ENCODE measurements at places on chromosomes 16 and 17.

DNA sequence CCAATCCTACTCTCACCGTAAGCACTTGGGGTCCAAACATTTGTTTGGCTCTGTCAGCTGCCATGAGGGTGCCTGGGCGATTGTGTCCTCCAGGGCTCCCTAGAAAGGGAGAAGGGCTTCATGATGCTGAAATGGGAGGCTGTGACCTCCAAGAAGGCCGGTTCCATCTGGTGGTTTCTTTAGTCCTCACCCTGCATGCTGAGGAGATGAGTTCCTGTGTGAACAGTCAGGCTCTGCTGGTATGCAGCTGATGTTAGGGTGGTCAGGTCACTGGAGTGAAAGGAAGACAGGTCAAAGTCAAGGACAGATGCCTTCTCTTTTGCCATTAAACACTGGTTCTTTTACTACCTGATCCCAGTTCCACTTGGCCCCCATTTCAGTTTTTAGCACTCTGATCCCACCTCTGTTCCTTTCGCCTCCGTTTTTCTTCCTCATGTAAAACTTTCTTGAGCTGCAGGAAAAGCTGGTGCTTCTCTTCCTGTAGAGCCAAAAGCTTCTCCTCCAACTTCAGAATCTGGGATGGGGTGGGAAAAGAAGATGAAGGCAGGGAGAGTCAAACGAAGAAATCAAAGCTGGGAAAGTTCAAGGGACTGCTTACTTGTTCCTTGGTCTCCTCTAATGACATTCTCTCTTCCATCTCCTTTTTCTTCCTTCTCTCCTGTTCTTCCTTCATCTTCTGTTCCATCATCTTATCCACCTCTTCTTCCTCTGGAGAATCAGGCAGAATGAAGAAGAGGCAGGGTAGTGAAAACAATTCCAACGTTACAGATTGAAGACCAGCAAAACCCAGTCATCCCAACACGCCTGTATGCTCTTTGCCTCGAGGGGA is 1.1 kb downstream of the GPS2 start:
- peak; percentile 22 for DNase-seq

DNA sequence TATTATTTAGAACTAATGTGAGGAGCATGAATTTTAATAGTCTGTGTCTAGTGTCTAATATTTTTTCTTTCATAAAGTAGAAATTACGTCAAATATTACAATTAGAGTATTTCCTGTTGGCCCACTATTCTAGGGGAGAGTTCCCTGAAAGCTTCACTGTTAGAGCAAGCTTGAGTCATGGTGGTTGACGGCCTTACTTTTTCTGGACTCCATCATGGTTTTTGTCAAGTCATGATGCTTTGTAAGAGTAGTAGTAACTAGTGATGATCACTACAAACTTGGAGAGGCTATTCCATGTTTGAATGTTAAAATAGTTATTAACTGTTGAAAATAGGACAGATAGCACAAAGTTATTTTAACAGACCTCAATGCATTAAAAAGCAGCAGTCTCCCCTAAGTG is 1.7 kb downstream of the PSMD11 start:
- DNase-seq = no peak

GRCh38 chr17:34414339-34414738 is 51.3 kb upstream of the CCL1 start:
- DNase-seq = no peak

GRCh38 chr16:57732037-57732436 is 3.5 kb upstream of the KATNB1 start:
- DNase-seq = no peak

GRCh38 chr17:67041941-67042899 is 2.1 kb upstream of the CACNG1 start:
- peak; percentile 71 for DNase-seq

DNA sequence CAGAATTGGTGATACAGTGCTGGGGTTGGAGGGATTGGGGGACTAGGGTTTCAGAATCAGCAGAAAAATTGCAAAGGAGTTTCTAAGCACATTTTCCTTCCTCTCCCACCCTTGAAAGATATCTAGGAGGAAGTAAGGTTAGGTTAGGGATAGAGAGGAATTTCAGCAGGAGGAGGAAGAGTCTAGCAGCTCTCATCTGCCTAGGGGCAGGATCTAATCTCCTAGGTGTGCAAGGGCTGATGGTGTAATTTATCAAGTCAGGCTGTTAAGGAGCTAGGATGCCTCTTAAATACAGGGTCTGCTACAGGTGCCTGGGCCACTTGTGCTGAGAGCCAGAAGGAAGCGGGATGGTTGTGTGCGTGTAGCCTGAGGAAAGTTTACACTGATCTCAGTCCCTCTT is 1.8 kb upstream of the HNF1B start:
- DNase-seq = no peak

DNA sequence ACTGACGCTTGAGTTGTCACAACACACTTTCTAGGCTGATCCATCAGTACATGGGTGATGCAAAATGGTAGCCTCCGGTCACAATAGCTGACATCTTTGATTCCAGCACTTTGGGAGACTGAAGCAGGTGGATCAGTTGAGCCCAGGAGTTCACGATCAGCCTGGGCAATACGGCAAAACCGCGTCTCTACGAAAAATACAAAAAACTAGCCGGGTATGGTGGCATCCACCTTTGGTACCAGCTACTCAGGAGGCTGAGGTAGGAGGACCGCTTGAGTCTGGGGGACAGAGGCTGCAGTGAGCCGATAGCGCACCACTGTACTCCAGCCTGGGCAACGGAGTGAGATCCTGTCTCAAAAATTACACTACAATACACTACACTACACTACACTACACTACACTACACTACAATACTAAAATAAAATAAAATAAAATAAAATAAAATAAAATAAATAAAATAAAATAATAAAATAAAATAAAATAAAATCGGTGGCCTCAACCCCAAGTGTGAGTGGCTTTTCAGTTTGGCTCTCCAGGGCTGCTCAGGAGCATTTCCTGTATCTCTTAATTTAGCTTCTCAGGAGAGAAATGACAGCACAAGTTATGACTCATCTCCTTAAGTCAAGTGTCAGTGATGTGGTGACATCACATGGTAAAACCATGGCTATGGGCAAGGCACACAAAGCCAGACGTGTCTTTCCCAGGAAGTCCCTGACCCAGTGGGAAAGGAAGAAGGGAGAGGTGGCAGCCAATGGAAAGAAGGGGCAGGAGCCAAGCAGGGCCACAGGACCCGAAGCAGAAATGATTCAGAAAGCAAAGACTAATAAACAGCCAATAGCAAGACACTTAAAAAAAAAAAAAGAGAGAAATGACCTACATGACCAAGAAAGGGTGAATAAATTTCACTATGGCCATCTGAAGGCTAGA is 75.3 kb upstream of the TBC1D3K start:
- no peak for DNase-seq

DNA sequence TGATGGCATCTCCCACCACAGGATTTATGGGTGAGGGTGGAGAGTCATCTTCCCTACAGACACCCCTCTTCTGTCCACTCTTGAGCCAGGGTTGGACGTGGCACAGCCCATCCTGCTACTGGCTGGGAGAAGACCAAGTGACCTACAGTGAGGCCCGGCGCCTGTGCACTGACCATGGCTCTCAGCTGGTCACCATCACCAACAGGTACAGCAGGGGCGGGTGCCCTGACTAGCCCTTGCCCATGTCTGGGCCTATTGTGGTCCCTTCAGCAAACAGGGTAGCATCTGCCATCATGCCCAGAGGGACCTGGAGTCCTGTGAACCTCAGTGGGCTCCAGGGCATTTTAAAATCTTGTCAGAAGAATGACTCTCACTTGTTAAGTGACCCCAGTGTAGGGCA is 48.2 kb downstream of the MRC2 start:
- no peak for DNase-seq

GRCh38 chr17:77317091-77317750 is 176.5 kb downstream of the SEC14L1 start:
- no peak for DNase-seq

DNA sequence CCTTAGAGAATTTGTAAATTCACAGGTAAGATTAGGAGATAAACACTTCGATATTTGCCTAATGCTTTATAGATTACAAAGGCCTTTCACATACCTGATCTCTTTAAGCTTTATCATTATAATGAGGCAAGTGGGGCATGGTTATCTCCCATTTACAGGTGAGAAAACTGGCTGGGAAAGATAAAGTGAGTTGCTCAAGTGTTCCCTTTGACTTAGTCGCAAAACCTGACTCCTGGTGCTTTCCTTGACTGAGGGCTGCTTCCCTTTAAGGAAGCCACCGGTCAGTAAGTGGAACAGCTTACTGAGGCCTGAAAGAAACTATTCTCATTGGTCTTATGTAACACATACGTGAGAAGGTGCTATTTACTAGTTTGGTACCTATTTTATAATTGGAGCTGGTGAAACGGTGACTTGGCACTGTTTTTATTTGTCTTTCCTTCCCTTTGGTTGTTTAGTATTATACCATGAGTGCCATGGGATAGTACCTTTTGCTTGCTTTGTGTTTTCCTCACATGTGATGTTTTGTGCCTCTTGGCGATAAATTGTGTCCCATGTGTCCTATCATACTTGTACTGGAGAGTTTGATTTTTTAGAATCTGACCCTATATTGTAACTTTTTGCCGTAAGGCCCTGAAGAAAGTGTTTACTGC is 57.2 kb downstream of the NUP88 start:
- DNase-seq = no peak

DNA sequence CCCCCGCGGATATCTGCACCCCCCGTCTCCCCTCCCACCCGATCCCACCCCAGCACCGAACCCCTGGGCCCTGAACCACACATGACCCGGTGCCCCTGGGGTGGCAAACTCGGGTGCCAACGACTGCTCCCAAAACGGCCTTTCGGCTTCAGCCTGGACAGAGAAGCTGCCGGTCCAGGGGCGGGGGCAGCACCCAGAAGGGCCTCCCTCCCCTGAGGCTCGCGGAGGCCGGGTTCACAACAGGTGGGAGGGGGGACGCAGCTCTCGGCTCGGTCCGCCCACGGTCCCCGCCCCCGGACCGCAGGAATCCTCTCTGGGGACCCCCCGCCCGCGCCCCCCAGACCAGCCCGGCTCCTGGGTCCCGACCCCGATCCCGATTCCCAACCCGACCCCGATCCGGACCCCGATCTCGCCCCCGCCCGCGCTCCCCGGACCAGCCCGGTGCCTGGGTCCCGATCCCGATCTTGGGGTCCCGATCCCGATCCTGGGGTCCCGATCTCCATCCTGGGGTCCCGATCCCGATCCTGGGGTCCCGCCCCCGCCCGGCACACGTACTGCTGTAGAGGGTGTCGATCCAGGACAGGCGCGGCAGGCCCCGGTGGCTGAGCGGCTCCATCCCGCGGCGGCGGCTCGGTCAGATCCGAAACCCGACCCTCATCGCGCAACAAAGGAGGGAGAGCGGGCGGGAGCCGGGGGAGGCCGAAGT is 516 bp downstream of the ABR start:
- DNase-seq = peak; percentile 12

DNA sequence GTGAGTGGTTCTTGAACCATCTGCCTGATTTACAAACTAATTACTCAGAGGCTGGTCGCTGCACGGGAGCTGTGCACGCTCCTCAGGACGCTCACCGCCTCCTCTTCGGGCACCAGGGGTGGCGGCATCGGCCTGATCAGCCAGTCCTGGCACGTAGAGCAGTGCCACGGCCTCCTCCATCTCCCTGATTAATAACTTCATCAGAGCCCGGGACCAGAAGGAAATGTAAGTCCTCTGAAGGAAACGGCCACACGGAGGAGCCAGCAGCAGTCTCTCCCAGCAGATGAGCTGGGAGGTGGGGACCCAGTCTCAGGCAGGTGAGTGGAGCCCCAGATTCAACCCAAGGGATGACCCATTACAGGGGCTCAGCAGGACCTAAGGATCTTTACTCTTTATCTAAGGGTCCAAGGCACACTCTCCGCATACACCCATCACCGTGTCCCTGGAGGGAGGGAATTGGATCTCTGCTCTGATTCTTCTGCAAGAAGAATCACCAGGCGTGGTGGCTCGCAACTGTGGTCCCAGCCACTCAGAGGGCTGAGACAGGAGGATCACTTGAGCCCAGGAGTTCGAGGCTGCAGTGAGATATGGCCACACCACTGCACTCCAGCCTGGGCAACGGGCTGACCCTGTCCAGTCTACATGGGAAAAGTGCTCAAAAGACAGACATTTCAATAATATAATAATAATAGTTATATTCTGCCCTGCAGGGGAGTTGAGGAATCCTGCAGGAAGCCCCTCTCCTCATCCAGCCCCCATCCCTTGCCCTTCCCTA is 366.5 kb downstream of the SEC14L1 start:
- DNase-seq = no peak

DNA sequence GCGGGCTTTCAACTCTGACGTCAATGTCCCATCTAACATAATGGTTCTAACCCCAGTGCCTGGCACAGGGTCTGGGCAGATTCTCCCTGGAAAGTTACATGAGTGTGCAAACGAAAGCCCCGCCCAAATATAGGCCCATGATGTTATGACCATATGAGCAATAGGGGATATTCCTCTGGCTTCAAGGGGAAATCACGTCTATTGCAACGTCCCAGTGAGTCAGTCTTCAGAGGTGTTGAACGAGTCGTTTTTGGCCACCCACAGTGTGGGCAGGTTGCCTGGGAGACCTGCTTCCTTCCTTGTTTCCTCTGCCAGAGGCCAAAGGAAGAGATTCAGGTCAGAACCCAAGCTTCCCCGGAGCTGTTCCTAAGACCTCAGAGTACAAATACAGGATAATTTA is 30.3 kb downstream of the PIK3R5 start:
- no peak for DNase-seq

GRCh38 chr16:19295393-19295792 is 9.9 kb downstream of the CLEC19A start:
- DNase-seq = no peak

- no peak for DNase-seq
These were observed 163.3 kb downstream of the PRKCA start for GRCh38 chr17:66465701-66466100.

- DNase-seq = no peak
These were observed 102.9 kb downstream of the NDE1 start for GRCh38 chr16:15752717-15753488.

GRCh38 chr17:40557531-40558299 is 7.6 kb downstream of the CCR7 start:
- no peak for DNase-seq

DNA sequence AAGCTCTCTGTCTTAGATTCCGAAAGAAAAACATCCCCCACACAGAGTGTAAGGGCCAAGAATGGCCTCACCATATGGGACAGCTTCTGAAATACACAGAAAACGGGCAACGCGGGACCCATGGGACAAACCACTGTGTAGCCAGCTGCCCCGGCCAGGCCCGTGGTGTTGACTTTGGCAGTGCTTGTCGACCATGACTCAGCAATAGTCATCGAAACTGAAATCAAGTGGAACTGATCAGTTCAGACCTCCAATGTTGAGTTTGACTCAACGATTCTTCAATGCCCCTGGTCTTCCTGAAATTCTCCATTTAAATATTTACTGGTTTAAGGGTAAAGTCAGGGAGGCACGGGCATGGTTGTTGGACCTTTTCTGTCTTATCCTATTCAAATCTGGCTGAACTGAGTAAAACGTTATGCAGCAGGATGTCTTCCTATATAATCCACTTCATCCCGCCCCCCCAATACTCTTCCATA is 27.5 kb downstream of the ZFHX3 start:
- DNase-seq = peak; percentile 23

Measured in NCI-H2171 treated with DMSO at 0.1 percent for 48 hours (cell line).